ENCODE measurements at places on chromosomes 1 and 21.
A peak's percentile ranks its signal among the peaks of the same experiment; 100 is the strongest.

GRCh38 chr1:110424699-110425611 lies 17.5 kb upstream of the LAMTOR5 start:
- no peak for DNase-seq

DNA sequence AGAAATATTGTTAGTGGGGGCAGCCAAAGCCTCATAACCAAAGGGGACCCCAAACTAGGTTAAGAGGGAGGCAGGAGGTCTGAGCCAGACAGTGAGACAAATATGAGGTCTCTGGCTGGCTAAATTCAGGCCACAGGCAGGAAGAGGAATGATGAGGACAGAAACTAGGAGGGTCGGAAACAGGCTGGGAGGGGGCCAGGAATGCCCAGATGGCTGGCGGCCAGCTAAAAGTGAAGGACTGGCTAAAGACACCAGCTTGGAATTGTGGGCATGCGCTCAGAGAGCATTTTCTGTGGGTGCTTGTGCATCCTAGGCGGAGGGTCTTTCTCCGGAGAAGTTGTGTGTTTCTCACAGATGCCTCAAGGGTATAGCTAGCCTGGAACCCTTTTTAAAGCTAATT lies 77.0 kb downstream of the PGM1 start:
- DNase-seq: no peak

DNA sequence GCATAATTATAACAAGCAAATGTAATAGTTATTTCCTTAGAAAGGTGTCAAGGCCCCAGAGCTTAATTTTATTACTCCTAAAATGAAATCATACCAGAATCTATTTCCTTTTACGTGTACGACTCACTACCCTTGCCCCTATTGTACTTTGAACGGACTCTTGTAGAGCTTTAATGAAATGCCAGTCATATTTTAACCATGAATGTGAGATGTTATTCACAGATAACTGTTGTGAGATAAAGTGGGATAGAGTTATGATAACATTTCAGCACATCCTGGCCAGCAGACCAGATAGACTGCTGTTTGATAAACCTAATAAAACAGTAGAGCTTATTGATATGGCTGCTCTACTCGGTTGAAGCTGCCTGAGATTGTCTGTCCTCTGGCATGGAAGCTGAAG lies 500.8 kb upstream of the PBX1 start:
- no peak for DNase-seq

DNA sequence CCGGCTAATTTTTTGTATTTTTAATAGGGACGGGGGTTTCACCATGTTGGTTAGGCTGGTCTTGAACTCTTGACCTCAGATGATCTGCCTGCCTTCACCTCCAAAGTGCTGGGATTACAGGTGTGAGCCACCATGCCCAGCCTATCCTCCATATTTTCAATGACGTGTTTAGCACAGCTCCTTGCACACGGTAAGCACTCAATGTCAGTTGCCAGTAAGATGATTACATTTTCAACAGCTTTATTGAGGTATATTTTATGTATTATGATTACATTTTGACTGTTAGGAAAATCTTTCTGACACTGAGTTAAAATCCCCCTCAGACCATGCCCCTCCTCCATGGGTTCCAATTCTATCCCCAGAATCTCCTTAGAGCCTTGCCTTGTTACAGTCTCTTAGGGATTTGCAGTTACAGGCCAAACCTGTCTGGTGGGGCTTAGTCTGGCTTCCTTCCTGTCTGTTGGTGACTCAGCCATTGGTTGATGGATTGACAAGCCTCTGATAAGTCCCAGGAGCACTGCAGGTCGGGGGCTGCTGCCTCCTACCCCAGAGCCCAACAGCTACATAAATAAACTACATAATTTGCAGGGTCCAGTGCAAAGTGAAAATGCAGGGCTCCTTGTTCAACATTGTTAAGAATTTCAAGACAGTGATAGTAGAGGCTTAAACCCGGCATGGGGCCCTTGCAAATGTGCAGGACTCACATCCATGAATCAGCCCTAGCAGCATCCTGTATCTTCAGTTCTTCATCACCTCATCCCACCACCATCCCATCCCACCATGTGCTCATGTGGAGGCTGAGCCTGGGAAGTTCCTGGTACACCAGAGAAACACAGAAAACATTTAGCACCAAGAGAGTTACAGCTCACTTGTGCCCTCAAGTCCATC lies 23.4 kb downstream of the COA7 start:
- DNase-seq: no peak

GRCh38 chr1:26983863-26984262 lies 9.6 kb upstream of the TRNP1 start:
- no peak for DNase-seq

DNA sequence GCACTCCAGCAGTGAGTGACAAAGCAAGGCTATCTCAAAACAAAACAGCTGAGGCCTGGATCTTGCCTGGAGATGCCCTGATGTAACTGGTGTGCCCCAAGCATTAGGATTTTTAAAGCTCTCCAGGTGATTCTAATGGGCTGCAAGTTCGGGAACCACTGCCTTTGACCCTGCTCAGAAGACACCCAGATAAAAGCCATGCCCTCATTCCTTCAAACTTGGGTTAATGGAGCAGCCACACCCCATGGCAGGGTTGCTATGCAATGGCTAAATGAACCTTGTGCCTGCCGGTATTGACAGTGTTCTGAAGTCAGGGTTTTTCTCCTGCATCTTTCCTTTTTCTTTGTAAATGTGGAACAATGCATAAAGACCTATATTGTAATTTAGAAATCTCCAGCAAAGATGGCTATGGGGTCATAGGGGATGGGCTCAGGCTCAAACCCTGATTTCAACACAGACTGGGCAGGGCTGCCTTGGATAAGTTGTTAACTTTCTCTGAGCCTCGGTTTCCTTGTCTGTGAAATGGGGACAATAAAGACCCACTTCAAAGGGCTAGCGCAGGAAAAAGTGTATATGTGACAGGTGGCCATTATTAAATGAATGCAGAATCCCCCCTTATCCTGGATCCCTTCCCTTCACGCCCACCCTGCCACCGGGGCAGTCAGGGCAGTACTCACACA lies 453 bp downstream of the TFF3 start:
- DNase-seq: no peak

DNA sequence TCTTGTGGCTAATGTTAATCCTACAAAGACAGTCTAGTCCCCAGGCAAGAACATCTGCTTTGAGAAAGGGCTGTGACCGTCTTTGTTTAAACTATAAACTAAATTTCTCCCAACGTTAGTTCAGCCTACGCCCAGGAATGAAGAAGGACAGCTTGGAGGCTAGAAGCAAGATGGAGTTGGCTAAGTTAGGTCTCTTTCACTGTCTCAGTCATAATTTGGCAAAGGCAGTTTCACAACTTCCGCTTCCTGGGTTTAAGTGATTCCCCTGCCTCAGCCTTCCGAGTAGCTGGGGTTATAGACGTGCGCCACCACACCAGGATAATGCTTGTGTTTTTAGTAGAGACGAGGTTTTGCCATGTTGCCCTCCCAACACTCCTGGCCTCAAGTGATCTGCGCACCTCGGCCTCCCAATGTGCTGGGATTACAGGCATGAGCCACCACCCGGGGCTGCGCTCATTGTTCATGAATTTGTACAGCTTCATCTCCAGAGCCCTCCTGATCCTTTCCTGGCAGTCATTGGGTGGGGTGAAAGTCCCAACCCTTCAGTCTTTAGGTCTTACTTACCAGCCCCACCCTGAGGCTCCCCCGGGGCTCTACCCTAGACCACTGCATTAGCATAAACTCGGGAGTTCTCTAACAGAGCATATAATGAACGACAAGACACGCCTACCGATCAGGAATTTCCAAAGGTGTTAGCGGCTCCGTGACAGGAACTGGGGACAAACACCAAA lies 4.9 kb upstream of the MASP2 start:
- no peak for DNase-seq

- no peak for DNase-seq
Measured at GRCh38 chr1:178472531-178472930, 24.2 kb downstream of the CLEC20A start.

- no peak for DNase-seq
Measured at GRCh38 chr1:96234299-96234698, 487.3 kb upstream of the PTBP2 start.

- no peak for DNase-seq
Measured at GRCh38 chr1:81617308-81617967, 183.3 kb upstream of the ADGRL2 start.

DNA sequence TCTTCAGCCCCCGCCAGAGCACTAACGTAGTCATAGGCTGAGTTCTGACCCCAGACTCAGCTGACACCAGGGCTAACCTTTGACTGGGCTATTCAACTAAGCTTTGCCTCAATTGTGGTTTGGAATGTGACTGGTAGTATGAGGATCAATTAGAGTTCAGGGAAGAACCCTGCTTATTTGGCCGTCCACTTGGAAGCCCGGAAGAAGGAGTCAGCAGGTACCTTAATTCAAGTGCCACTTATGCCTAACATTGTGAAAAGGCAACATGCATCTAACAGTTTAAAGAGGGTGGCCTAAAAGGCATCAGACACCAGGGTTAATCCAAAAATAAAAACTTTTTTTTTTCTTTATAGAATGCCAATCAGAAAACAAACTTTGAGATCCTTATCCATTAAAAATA lies 92.3 kb downstream of the BEND5 start:
- no peak for DNase-seq

GRCh38 chr1:187948170-187948794 lies 1119.5 kb downstream of the PLA2G4A start:
- DNase-seq: no peak

DNA sequence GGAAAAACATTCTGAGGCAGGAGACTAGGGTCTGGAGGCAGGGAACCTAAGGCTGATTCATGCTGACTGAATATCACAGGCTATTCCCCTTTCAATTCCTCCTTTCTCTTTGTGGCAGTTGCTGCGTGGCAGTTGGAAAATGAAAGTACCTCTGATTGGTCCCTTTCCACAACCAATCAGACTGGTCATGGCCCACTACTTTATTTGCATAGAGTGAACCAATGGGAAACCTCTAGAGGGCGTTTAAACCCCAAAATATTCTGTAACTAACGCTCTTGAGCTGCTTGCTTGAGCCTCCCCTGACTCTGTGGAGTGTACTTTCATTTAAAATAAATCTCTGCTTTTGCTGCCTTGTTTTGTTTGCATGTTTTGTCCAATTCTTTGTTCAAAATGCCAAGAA lies 27.7 kb upstream of the VN1R5 start:
- no peak for DNase-seq

GRCh38 chr1:171881442-171881841 lies 40.1 kb downstream of the DNM3 start:
- no peak for DNase-seq

DNA sequence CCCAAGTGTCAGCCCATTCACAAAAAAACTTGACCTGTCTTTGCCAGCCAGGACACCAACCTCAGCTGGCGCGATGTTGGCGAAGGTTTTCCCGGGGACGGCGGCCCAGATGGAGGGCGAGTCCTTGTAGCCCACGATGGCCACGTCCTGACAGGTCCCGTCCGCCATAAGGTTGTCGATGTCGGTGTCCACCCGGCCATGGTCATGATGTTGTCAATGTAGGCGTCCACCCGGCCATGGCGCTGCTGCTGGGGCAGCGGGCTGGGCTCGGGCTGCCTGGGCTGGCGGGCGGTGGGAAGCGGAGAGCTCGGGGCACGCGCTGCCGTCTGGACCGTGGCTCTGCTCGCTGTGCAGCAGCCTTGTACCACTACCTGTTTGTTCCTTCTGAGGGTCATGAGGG lies 18.3 kb upstream of the MYOC start:
- DNase-seq: no peak

- DNase-seq: no peak
Measured at GRCh38 chr1:119978018-119978505, 81.7 kb upstream of the ADAM30 start.

DNA sequence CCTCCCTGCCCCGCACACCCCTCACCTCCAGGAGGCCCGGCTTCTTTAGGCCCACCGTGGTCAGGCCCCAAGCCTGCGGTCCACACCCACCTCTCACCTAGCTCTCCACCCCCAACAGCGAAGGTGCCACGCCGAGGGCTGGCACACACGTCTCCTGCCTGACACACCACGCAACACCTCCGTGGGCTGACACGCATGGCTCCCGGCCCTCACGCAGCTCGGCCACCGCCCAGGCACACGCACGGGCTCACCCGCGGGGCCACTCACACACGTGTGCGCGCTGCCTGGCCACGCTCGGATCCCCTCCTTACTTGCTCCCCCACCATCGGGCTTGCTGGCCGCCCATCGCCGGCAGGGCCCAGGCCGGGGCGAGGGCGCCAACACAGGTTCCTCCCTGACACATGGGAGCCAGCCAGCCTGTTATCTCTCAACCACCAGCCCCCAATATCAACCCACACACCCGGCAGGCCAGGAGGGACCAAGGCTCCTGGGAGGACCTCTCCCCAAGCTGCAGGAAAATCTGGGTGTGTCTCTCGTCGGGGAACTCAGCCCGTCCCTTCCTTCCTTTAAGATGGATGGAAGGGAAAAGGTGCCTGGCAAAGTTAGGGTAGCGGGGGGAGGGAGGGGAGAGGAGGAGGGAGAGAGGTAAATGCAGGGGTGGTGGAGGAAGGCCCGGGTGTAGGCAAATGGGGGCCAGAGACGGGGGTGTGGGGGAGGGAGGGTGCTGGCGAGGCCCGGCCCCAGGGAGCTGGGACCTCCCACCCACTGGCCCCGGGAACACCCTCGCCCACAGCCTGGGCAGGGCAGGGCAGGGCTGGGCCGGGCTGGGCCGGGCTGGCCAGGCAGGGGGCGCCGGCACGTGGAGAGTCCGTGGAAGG lies 546 bp downstream of the ELOVL1 start:
- DNase-seq: peak; percentile 42

DNA sequence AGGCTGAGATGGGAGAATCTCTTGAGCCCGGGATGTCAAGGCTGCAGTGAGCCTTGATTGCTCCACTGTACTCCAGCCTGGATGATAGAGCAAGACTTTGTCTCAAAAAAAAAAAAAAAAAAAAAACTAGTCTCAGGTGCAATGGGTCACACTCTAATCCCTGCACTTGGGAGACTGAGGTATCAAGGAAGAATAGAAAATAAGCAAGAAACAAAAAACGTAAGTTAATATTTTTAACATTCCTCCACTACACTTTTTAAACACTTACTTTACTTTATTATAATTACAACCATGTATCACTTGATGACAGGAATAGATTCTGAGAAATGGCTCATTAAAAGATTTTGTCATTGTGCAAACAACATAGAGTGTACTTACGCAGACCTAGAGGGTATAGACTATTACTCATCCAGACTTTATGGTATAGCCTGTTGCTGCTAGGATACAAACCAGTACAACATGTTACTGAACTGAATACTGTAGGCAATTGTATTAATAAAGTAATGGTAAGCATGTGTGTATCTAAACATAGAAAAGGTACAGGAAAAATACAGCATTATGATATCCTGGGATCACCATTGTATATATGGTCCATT lies 1244.1 kb upstream of the ADGRL4 start:
- DNase-seq: no peak
